ENCODE measurements at places on chromosomes 2 and 18. TPM values are rescaled to one million over a fixed set of nuclear protein-coding genes. Genes with fewer than 3 reads are reported as not detected.
A peak's percentile ranks its signal among the peaks of the same experiment; 100 is the strongest.

CD207 gene
- total RNA-seq, result 0.11 TPM

TMEM185B gene
- 27.1 TPM for total RNA-seq

DNA sequence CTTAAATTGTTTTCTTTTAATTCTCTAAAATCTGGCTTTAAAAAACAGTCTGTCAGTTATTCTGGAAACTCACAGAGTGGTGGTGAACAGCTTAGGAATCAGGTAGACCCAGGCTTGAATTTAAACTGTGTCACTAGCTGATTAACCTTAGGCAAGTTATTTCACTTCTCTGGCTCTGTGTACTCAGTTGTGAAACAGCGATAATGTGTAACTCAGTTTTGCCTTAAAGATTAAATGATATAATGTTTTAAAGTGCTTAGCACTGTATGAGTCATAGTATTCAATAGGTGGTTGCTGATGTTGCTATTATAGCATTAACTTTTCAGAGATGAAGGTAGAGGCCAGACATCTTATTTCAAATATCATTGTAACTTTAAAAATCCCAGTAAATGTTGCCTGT is 40.7 kb downstream of the PKP4 start:
- H3K27ac ChIP-seq, result no peak overlapping the region
- DNase-seq, result no peak
- no peaks in the 10 kb centered on the region for H3K36me3 ChIP-seq
- no peak overlapping the region for H3K4me3 ChIP-seq
- peaks cover 9% of the 10 kb centered on the region for H3K4me1 ChIP-seq

- no peak overlapping the region for H3K4me3 ChIP-seq
- no peaks in the 10 kb centered on the region for H3K36me3 ChIP-seq
- no peak for DNase-seq
- H3K4me1 ChIP-seq, result no peaks in the 10 kb centered on the region
- no peak overlapping the region for H3K27ac ChIP-seq
These were observed 379.5 kb upstream of the MAP2 start for GRCh38 chr2:209044307-209044706.

- no peaks in the 10 kb centered on the region for H3K36me3 ChIP-seq
- H3K4me3 ChIP-seq, result no peak overlapping the region
- no peak for DNase-seq
- H3K27me3 ChIP-seq, result no peaks in the 10 kb centered on the region
- H3K27ac ChIP-seq, result no peak overlapping the region
These were observed 132.2 kb downstream of the SMAD7 start for GRCh38 chr18:48818329-48819254.

DNA sequence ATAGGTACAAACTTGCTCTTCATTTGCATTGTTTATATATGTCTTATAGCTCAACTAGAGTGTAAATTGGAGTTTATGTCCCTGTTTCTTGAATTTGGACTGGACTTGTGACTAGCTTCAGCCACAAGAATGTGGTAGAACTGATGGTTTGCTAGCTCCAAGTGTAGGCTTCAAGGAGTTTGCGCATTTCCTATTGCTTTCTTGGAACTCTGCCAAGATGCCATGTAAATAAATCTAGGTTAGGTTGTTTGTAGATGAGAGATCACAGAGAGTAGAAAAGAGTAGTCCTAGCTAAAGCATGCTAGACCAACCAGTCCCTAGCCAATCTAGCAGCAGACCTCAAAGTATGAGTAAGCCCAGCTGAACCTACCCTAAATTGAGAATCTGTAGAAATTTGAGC is 183.0 kb upstream of the CYP26B1 start:
- DNase-seq, result no peak
- H3K4me1 ChIP-seq, result peaks cover 3% of the 10 kb centered on the region
- no peaks in the 10 kb centered on the region for H3K27me3 ChIP-seq
- no peak overlapping the region for H3K4me3 ChIP-seq
- H3K36me3 ChIP-seq, result no peaks in the 10 kb centered on the region

- no peaks in the 10 kb centered on the region for H3K36me3 ChIP-seq
- DNase-seq, result peak; percentile 46
- H3K27me3 ChIP-seq, result no peaks in the 10 kb centered on the region
- no peak overlapping the region for H3K4me3 ChIP-seq
These were observed 7.0 kb upstream of the NDUFV2 start for GRCh38 chr18:9095297-9096006.

DNA sequence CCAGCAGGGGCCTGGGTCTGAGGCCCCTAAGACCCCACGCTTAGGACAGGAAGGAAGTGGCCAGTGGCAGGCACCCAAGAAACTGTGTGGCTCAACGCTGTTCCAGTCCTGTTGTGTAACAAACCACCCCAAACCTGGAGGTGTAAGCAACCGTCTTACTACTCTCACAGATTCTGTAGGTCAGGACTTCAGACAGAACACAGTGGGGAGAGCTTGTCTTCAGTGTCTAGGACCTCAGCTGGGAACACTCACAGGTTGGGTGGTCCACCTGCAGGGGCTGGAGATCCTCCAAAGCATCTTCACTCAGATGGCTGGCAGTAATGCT is 123.0 kb downstream of the KLHL29 start:
- peaks cover 38% of the 10 kb centered on the region for H3K4me1 ChIP-seq
- H3K36me3 ChIP-seq, result no peaks in the 10 kb centered on the region
- H3K27me3 ChIP-seq, result peaks cover 2% of the 10 kb centered on the region
- H3K27ac ChIP-seq, result no peak overlapping the region
